Cerebellar nuclear complex (tissue), 1 donor: ENCODE measurements at places on chromosomes 7 and 10.

DNA sequence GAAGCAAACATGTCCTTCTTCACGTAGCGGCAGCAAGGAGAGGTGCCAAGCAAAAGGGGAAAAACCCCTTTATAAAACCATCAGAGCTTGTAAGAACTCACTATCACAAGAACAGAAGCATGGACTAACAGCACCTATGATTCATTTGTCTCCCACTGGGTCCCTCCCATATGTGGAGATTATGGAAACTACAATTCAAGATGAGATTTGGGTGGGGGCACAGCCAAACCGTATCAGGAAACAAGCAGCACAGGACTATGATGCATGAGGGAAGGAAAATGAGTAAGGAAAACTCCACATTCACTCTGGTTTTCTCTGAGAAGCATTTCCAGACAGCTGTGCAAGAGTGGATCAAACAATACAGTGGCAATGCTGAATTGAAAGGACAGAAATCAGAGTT lies 81.6 kb downstream of the RSU1 start:
- DNase-seq: no peak

DNA sequence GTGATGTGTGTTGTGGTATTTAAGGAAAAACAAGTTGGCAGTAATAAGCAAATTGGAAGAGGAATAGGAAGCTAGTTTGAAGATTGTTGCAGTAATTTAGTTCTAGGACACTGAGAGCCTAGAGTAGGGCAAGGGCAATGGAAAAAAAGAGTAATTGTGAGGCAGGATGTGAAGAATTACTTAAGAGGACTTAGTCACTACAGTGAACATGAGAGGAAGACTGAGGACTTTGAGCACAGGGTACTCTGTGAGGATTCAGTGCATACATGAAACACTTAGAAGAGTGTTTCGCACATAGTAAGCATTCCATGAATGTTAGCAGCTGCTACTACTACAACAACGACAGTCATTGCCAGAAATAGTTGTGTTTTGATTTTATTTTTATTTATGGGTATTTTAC lies 30.9 kb upstream of the DKK1 start:
- no peak for DNase-seq

DNA sequence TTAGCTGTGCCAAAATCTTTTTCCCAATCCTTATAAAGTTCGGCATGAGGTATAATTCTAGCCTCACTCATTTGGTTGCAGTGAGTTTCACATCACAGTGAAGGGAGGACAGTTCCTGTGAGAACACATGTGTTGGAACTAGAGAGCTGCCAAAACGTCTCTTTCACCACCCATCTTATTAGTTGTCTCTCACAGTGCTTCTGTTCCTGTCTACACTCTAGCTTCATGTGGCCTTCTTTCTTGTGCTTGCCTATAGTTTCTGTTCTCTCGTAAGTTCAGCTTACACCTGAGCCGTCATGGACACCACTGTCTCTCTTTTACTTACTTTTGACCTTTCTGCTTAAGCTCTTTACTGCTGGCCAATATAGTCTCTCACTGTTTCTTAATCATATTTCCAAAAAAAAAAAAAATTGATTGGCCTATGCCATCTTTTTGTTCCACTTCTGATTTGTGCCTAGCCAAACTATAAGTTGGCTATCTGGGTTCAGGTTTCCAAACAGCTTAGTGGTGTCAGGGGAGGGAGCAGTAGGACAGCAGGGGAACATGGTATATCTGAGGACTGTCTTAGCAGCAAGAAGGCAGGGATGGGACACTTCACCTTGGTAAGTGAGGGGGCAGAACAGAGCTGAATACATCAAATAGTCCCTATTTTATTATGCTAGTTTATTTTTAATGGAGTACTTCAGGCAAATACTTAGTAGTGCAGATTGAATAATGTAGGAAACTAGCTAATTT lies 38.0 kb downstream of the ZNRF2 start:
- DNase-seq: no peak

DNA sequence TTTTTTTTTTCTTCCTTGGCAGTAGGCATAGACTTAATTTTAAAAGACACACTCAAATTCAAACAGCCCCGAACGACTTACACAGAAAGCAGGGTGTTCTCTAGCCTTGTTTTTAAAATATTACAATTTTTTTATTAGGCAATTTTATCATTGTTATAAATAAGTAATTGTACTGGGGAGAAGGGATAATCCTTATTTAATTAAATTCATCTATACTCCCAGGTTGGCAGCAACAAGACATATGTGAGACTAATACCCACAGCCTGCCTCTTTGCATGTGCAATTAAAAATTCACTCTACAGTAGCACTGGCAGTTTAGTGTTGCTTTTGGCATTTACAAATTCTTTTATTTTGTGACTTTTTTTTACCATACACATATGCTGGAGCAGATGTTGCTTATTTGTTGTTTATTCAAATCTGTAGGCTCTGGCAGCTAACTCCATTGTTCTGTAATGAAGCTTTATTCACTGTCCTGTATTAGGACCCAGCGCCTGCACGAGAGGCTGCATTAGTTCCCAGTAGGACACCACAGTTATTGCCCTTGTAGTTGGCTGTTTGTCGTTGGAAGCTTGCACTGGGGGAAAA lies 84.9 kb upstream of the PPP1R17 start:
- DNase-seq: no peak

DNA sequence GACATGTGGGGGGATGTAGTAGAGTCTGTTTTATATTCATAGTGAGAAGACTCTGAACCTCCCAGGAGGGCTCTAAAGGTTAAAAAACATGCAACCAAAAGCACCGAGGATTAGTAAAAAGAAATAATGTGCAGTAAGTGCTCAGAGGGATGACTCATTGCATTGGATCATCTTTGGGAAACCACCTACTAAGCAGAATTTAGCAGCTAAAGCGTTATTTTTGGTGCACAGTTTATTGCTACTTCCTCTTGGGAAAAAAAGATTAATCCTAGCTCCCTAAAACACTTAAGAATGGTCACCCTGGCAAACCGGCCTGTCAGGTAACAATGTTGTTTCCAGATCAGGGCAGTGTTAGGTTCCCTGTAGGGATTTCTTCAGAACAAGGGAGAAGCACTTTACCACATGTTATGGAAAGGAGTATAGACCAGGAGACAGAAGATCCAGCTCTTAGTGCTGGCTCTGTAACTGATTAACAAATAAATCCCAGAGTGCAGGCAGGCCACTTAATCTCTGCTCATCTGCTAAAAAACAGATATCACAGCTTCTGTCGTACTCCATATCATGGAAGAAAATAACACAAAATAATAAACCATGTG lies 44.8 kb upstream of the FAM133B start:
- no peak for DNase-seq

DNA sequence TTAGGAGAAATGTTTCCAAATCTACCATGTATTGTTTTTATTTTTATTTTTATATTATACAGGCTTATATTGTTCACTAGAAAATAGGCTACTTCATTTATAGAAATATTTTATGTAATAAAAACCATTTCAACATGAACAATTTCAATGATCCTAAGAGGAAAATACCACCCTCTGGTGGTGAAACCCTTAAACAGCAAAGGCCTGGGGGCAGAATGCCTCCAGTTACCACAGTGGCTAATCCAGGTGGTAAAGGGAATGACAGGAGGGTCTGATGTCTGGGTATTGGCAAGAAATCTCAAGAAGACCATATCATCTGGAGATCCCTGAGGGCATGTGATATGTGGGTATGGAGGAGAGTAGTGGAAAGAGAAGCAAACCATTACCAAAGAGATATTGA lies 19.3 kb downstream of the MACC1 start:
- no peak for DNase-seq

DNA sequence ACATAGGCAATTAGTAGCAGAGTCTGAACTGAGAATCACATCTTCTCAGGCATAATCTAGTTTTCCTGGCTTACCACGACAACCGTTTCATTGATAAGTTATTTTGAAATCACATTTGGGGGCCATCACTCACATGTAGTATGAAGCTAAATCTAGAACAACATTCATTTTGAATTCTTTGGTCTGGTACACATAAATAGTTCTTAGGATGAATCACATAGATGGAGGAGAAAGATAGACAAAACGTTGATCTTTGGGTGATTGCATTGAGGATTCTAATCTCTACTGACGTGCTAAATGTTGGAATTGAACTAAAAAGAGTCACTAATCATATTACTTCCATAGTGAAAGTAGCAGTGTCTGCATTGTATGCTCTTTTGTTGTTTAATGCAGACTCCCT lies 1022.6 kb downstream of the LRMDA start:
- DNase-seq: no peak

- no peak for DNase-seq
Measured at GRCh38 chr10:60172363-60172990, 217.2 kb downstream of the ANK3 start.

- DNase-seq: no peak
Measured at GRCh38 chr7:85186083-85186520, 754 bp downstream of the SEMA3D start.

GRCh38 chr7:152521420-152522337 lies 85.9 kb upstream of the KMT2C start:
- DNase-seq: no peak

GRCh38 chr7:1253681-1254181 lies 21.1 kb downstream of the UNCX start:
- no peak for DNase-seq

GRCh38 chr10:61903928-61904344 lies 2.4 kb downstream of the ARID5B start:
- no peak for DNase-seq

GRCh38 chr10:33376976-33377657 lies 42.6 kb upstream of the NRP1 start:
- no peak for DNase-seq

DNA sequence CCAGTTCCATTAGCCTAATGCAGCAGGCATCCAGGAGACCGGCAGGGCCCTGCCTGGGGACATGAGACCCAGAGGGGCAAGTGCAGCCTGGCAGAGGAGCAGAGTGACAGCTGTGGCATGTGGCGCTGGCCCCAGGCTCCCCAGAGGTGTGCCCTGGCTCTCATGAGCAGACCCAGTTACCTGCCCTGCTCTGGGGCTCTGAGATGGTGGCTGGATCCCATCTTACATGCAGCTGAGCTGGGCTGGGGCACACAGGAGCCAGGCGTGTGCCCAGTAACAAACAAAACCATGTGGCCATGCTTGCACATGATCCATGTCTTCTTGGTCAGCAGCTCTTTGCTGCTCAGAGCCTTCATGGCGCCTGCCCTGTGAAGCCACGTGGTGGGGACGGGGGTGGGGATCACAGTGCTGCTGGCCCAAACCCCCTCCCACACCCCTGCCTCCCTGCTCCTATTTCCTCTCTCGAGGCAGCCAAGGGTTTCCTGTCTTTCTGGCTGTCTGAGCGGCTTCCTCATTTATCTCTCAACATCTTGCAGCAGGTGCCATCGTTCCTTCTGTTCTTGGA lies 40.3 kb upstream of the GTF2I start:
- DNase-seq: no peak

DNA sequence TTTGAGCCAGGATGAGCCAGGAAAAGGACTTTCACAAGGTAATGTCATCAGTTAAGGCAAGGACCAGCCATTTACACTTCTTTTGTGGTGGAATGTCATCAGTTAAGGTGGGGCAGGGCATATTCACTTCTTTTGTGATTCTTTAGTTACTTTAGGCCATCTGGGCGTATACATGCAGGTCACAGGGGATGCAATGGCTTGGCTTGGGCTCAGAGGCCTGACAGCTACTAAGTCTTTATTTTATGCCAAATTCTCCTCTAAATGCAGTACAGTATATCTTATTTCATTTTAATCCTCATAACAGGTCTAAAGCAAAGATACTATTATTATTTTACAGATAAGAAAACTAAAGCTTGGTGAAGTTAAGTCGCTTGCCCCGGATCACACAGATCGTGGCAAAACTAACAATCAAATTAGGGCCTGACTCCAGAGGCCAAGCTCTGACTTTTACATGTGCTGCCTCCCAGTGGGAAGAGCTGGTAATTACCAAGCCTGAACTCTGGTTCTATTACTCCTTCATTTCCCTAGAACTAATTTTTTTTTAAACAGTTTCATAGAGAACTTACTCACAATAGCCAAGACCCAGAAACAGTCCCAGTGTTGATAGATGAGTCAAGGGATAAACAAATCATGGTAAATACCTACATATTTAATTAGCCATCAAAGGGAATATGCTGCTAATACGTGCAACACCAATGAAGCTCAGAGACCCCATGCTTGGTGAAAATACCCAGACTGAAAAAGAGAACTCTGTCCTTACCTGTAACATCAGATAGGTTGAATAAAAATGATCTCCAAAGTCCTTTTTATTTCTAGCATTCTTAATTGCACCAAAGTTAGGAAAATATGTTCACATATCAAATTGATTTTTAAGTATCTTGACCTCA lies 35.4 kb downstream of the C7orf25 start:
- no peak for DNase-seq

DNA sequence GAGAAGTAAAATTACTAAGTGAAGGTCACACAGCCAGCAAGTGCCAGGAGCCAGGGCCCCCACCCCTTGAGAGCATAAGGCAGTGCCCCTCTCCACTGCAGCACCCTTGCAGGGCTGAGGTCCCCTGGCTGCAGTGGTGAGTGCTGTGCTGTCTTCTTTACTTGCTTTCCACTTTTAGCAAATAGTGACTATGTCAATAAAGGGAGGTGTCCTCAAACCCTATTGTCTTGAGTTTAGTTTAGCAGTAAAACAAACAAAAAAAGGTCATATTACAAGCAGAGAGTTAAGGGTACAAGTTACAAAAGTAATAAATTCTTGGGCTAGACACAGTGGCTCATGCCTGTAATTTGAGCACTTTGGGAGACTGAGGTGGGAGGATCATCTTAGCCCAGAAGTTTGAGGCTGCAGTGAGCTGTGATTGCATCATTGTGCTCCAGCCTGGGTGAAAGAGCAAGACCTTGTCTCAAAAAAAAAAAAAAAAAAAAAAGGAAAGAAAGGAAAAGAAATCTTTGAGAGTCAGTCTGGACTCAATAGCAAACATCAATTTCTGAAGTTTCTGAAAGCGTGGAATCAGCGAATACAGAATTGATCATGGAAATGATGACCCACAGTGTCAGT lies 39.0 kb upstream of the KIF5B start:
- no peak for DNase-seq

DNA sequence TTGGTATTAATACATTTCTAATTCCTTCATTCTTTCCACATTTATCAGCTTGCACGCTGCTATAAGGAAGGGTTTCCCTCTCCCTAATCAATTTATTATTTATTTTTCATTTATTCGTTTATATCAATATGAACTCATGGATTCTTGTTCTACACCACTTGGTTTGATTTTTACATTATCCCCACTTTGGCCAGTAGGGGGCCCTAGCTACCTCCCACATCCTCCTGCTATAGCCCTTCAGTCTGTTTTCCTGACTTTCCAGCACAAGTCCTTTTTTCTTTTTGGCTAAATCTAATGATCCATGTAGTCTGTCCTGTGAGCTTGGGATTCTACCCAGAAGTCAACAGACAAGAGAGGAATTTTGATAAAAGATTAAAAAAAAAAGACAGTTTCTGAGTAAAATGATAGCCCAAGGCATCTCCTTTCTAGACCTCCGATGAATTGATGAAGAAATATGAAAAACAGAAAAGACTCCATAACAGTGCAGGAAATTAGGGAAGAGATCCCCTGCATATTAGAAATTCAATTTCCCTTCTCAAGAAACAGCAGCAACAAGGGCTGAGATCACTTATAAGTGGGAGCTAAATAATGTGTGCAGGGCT lies 47.7 kb downstream of the LYZL2 start:
- no peak for DNase-seq

- no peak for DNase-seq
Measured at GRCh38 chr7:95429241-95429990, 5.4 kb downstream of the PON2 start.

- DNase-seq: no peak
Measured at GRCh38 chr7:17412883-17413282, 114.4 kb downstream of the AHR start.

- no peak for DNase-seq
Measured at GRCh38 chr10:20919481-20919880, 22.4 kb upstream of the NEBL start.

- DNase-seq: no peak
Measured at GRCh38 chr7:19026888-19027287, 90.5 kb downstream of the TWIST1 start.

- no peak for DNase-seq
Measured at GRCh38 chr10:34655286-34656170, 159.6 kb downstream of the PARD3 start.
